Motor neuron (in vitro differentiated cells): ENCODE measurements at places on chromosomes 6 and 20. TPM values are rescaled to one million over a fixed set of nuclear protein-coding genes. Genes with fewer than 3 reads are reported as not detected.

- ATAC-seq = no peak
These were observed 69.7 kb upstream of the SIRPA start for GRCh38 chr20:1825507-1825906.

DNA sequence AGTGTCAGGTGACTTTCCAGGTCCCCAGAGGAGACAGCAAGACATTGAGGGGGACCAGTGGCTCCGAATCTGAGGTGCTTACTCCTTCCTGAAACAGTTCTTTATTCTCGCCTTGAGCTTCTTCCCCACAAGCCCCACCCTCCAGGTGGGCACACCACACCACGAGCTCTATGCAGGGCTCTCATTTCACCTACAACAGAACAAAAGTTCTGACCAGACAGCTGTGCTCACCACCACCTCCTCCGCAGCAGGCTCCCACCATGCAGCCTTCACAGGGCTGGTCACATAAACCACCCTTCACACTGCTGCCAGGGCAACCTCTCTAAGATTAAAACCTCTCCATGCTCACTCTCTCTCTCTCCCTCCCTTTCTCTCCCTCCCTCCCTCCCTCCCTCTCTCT, 384.5 kb upstream of the ARID1B start:
- ATAC-seq = no peak

DNA sequence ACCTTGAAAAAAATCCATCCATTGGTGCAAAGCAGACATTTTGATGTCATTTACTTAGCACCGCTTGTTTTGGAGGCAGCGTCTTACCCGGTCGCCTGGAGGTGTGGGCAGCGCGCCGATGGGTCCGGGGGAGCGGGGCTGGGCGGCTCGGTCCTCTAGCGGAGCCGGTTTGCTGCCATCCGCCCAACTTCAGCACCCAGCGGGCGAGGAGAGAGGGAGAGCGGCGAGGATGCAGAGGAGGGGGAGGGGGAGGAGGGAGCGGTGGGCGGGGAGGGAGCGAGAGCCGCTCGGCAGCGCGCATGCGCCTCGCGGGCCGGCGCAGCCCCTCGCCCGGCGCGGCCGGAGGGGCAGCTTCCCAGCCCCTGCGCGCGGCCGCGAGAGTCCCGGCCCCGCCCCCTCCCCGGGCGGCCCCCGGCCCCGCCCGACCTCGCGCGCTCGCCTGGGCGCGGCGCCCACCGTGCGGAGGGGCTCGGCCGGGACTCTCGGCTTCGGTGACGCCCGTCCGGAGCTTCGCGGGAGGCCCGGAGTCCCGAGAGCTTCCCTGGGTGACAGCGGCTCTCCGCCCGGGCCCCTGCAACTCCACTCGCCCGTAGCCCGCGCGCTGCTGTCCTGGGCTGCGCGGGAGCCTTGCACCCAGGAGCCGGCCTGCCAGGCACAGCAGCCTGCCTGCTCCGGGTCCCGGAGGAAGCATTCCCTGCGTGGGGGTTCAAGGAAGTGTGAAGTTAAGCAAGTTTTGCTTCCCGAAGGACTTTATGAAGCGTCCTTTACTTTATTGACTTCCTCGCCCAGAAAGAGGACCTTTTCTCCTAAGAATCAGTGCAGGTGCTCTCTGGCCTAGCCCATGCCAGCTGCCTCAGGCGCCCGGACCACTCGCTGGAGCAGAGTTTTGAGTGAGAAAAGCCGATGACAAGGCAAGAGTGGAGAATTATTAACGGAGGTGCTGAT, at the start of gene RGS17:
TSS of gene RGS17 (minus strand) at position 246 of the 945 bp plus-strand sequence. CDS start 87,264 bp downstream, outside the sequence.
- peak; percentile 79 for ATAC-seq

The VGLL2 gene
- total RNA-seq = 0.25 TPM in 1 of 2 replicates, not detected in the other
